ENCODE measurements at places on chromosomes 13 and 19.
A peak's percentile ranks its signal among the peaks of the same experiment; 100 is the strongest.

- no peak for DNase-seq
These were observed 3.0 kb upstream of the PTGER1 start for GRCh38 chr19:14478113-14478545.

- DNase-seq: peak; percentile 29
These were observed 530.0 kb downstream of the RFC3 start for GRCh38 chr13:34347784-34348573.

DNA sequence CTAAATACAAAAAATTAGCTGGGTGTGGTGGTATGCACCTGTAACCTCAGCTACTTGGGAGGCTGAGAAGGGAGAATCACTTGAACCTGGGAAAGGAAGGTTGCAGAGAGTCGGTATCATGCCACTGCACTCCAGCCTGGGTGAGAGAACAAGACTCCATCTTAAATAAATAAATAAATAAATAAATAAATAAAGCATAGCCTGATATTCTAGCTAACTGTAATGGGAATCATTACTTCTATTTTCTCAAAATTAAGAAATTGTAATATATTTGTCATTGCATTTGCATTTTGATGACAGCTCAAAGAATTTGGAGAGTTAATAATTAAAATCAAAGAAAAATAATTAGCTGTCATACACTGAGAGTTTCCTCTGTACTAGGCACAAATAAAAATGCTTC lies 561.1 kb downstream of the EFNB2 start:
- no peak for DNase-seq

DNA sequence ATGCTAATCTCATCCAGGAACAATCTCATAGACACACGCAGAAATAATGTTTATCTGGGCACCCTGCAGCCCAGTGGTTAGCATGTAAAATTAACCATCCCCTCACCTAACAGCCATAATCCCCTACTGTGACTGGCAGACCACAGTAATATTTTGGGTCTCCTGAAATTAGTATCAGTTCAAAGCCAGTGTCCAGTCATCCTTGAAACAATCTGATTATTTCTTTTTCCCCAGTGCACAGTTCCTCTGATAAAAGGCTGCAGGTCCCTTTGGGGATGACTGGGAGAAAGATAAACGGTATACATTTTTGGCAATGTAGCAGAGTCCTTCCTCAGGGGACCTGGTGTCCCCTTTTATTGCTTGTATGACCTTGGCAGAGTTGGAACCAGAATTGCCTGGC lies 50.4 kb upstream of the CYSLTR2 start:
- no peak for DNase-seq

DNA sequence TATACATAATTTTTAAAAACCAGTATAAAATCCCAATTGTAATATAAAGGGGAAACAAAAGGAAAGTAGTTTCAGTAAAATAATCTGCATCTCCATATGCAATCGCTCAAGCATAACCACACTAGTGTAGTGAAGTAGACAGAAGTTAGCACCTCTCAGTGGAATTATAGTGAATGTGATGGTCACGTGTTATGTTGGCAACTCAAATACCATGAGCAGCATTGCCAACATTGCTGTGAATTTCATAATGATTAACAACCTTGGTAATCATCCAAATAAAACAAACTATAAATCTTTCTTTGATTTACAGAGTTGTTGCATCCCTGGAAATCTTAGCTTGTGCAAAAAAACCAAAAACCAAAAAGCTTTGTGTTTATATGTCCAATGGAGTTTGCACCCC lies 77.3 kb upstream of the SIAH3 start:
- no peak for DNase-seq

GRCh38 chr19:57052081-57052480 lies 67.7 kb upstream of the USP29 start:
- DNase-seq: no peak

- no peak for DNase-seq
These were observed 14.8 kb upstream of the ZNF492 start for GRCh38 chr19:22619371-22619770.

GRCh38 chr13:49604570-49604969 lies 19.2 kb upstream of the RCBTB1 start:
- DNase-seq: no peak

- DNase-seq: no peak
These were observed 5.7 kb downstream of the LENG1 start for GRCh38 chr19:54153731-54154326.

GRCh38 chr19:49120868-49121267 lies 1.5 kb downstream of the PPFIA3 start:
- no peak for DNase-seq
